NT2/D1 (cell line): ENCODE measurements at places on chromosomes 5 and 9.
A peak's percentile ranks its signal among the peaks of the same experiment; 100 is the strongest.

- DNase-seq, result no peak
Measured at GRCh38 chr5:131532031-131532640, 102.9 kb downstream of the RAPGEF6 start.

GRCh38 chr5:54301220-54301619 is 9.2 kb downstream of the ARL15 start:
- no peak for DNase-seq

DNA sequence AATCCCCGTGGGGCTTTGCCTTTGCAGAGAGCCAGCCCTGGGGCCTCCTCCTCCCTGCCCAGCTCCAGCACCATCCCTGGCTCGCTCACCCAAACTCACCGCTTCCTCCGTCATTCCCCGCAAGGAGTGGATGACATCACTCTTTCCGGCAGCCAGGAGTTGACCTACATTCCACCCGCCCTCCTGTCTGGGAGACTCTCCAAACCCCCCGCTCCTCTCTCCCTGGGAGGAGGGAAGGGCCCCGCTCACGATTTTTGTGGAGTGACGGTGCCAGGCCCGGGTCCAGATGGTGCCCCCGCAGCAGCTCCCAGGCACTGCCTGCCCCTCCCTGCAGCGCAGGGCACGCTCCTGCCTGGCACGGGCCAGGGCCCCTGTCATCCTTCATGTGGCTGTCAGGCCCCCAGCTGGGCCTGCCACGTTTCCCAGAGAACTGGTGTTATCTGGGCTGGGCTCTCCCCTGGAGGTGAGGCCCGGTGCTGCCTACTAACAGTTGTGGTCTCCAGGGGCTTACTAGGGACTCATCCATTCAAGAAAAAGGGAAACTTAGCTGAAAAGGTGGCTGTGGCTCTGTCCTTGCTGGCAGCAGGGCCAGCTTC is 52.3 kb downstream of the NTNG2 start:
- DNase-seq, result peak; percentile 54

- no peak for DNase-seq
Measured at GRCh38 chr5:1111727-1112289, at the start of gene SLC12A7. Gene SLC12A7 (minus strand): TSS chr5:1112063. CDS start chr5:1111991, 72 bp downstream.

DNA sequence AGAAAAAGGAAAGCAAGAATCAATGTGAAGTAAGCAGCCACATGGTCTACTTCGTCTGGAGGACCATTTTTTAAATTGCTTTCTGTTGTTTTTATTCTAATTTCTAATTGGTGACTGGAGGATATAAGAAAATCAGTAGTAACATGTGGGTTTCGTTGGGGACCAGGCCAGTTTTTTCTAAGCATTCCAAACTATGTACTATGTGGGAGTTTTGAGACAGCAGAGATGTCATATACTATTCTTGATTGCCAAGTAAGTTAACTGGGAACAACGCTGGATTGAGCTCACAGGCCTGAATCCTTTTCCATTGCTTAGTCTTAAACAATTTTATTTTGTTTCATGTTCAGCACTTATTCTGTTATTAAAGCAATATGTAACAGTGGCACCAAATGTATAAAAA is 225.7 kb downstream of the TMEM167A start:
- DNase-seq, result no peak

GRCh38 chr5:60362158-60362557 is 337.8 kb downstream of the DEPDC1B start:
- DNase-seq, result no peak

DNA sequence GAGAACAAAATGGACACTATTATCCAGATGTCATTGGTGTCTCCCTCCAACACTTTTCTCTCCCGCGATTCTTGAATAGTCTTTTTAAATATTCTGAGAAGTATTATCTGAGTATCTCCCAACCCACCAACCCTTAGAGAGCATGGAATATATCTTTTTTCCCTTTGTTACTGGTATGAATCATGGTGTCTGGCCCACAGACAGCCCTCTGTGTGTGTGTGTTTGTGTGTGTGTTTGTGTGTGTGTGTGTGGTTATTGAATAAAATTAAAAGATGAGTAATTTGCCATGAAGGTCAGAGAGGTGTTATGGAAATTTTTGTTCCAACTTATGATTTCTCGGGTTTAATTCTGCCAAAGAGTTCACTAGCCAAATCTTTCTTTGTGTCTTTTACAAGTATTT is 47.7 kb downstream of the CAMK4 start:
- no peak for DNase-seq

- no peak for DNase-seq
Measured at GRCh38 chr5:173689737-173690360, 73.4 kb upstream of the BOD1 start.

DNA sequence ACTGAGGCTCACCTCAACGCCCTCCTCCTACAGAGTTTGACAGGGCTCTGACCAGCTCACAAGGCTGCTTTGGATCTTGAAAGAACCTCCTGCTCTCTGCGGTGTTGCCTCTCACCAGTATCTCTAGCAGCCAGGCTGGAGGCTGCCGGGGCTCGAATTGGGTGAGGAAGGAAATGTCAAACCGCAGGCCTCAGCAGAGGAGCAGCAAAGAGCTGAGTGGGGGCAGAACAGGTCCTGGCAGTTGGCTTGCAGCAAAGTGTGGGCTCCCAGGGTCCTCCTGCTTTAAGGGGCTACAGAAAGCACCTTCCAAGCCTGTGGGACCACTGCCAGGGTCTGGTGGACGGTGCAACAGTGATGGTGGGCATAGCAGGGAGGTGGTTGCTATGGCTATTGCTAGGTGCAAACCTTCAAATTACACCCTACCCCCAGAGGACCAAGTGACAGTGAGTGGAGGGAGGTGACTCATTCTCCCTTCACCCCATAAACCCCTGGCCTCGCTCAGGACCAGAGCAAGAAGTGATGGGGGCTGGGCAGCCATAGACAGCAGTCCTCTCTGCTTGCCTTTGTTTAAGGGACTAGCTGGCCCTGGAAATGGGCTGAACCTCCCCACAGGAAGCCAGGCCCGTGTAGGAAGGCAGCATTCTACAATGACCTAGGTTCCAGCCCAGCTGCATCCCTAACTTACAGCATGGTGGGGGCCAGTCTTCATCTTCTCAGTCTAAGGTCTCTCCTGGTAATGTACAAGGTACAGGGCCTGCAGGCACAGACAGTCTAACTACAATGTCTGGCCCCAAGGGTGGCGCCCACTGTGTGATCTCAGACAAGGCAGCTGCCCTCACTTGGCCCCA is 18.7 kb downstream of the LCP2 start:
- DNase-seq, result no peak

GRCh38 chr5:172932313-172933017 is 26.8 kb upstream of the RPL26L1 start:
- peak; percentile 13 for DNase-seq

DNA sequence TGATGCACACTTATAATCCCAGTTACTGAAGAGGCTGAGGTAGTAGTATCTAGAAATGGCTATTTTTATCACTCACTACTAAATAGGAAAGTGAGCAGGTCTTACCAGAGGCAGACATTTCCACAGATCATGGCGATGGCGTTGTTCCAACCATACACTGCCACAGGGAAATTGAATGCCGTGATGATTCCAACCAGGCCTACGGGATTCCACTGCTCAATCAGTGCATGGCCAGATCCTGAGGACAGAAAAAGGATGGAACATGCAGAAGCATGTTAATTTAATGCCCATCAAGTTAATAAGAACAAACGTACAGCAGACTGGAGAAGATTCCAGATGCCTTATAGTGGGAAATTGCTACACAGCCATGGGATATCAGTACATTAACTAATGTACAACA is 18.0 kb downstream of the ALDH7A1 start:
- DNase-seq, result no peak

DNA sequence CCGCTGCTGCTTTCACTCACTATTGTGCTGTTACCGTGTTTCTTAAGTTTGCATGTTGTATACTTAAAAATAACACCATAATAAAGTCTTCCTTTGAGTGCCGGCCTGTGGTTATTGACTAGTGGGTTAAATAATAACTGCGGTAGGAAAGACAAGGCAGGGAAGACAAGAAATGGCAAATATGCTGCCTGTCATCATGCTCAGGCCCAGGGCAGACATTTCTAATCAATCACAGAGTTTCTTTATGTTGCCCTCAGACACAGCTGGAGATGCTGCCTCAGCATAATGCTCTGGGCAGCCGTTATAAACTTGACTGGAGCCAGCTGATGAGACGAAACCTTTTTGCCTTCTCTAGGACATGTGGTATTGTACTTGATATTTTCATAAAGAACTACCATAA is 215.0 kb downstream of the GAPVD1 start:
- DNase-seq, result no peak

DNA sequence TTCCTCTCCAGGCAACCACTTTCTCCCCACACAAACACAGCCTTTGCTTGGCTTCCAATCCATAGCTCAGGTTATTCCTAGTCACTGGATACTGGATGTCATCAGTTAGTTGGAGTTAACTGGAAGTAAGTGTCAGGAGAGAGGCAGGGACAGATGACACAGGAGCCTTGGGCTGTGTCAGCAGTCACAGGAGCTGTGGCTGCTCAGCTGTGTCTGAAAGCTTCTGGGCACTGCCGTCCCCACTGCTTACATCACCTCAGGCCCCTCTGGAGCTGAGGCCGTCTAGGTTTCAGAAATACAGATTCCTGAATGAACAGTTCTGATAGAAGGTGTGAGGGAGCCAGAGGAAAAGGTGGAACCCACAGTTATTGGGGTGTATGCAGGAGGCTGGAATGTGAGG is 17.3 kb upstream of the FAM240B start:
- DNase-seq, result no peak

- DNase-seq, result no peak
Measured at GRCh38 chr5:136205941-136206340, 13.0 kb upstream of the SMIM32 start.

- DNase-seq, result no peak
Measured at GRCh38 chr5:164317676-164318075, 812.3 kb downstream of the MAT2B start.

- DNase-seq, result no peak
Measured at GRCh38 chr5:115806986-115807653, 9.3 kb downstream of the CDO1 start.

GRCh38 chr5:128315671-128316070 is 222.4 kb downstream of the FBN2 start:
- DNase-seq, result no peak

- DNase-seq, result no peak
Measured at GRCh38 chr5:93422652-93423280, 158.3 kb downstream of the NR2F1-AS1 start.

DNA sequence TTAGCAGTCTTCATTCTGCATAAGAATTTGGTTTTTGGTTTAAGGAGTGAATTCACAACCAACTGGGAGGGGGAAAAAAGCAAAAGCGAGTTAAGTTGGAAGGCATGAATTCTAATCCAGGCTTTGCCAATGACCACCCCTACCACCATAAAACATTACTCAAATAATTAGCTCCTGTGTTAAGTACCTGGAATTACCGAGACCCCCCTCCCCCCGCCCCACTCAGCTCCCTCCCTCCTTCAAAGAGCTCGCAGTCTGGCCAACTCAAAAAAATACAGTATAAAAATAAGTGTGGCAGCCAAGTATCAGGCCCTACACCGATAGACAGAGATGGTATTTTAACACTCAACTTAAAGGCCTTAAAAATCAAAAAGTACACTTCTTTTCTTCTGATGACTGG is 492 bp downstream of the ATG12 start:
- no peak for DNase-seq

- DNase-seq, result no peak
Measured at GRCh38 chr5:69526660-69527059, 33.3 kb upstream of the GTF2H2C start.

DNA sequence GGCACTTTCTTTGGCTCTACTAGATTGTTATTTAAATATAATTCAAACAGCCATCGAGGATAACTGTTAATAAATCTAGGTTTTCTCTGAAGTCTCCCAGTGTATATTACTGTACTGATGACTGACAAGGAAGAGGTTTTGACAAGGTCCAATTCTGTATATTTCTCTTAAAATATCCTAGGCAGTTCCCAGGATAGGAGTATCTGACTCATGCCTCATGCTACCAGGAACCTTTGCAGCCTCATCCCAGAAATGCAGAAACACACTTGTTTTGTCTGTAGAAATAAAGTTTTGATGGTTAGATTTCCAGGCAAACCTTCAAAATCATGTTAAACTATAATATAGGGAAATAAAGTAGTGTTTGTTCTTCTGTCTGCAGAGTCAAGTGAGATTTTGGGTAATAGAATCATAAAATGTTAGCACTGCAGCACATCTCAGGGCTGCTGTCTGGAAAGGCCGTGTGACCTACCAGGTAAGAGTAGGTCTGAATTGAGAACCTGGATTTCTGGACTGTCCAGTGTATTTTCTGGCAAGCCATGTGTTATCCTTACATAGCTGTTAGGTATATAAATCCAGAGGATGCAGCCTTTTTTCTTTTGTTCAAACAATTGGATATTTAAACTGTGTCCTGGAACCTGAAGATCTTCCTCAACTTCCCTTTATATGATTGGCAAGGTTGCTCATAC is 8.3 kb downstream of the UBE2D2 start:
- DNase-seq, result no peak

DNA sequence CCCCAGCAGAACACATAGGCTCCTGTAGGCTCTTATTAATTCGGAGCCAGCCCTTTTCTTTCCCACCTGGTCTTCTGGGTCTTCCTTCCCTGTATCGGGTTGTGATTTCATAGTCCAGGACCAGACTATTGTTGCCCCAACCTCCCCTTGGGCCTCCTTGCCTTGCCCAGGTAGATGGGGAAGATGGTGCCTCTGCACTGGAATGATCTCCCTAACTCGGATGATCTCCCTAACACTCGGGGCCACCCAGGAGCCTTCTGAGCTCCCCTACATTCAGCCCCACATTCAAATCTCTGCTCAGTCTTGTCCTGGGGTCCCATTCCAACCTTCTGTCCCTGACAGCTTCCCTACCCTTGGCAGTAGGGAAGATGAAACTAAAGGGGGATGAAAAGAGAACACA is 2.7 kb upstream of the IRF1 start:
- DNase-seq, result no peak

GRCh38 chr5:77937015-77937908 is 161.1 kb upstream of the TBCA start:
- DNase-seq, result no peak

GRCh38 chr5:73142035-73142434 is 21.7 kb downstream of the TMEM171 start:
- DNase-seq, result no peak

GRCh38 chr9:132572921-132573320 is 9.5 kb upstream of the BARHL1 start:
- DNase-seq, result no peak

- peak; percentile 64 for DNase-seq
Measured at GRCh38 chr9:117555964-117556629, 141.2 kb upstream of the ASTN2 start.

DNA sequence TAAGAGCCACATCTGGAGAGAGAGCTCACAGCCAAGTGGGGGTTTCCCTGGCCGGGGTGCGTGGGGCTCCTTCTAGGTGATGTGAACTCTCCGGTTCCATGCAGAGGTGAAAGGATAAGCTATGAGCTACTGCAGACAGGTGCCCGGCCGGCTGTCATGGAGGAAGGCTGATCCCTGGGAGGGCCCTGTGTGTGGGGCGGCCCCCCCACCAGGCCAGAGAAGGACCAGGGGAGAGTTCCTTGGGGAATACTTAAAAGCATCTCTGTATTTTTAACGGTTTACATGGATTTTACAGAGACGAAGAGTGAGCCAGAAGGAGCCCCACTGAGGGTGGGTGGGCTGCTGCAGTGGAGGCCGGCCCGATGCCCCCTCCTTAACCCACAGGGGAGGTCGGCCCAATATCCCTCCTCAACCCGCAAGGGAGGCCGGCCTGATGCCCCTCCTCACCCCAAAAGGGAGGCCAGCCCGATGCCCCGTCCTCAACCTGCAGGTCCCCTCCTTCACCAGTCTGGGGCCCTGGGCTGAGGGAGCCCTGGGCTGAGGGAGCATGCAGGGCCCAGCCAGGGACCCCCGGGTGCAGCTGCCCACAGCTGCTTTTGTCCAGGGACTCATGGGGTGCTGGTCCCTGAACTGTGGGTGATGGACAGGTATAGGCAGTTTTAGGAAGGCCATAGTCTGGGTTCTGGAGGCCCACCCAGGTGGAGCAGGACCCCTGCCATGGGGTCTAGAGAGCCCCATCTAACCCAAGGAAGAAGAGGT is 31.9 kb downstream of the MRPL36 start:
- no peak for DNase-seq
